ENCODE measurements at places on chromosomes 16 and 17.

DNA sequence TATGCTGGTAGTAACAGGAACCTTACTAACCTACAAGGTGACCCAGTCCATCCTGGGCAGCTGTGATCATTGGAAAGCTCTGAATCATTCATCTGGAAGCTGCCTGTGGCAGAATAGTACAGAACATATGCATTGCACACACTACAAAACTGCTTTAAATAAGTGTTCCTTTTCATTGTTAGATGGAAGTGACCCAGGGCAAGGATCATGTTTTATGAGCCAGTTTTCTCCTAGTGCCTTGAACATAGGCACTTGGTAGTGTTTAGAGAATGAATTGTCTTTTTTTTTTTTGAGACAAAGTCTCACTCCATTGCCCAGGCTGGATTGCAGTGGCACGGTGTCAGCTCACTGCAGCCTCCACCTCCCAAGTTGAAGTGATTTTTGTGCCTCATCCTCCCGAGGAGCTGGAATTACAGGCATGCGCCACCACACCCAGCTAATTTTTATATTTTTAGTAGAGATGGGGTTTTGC lies 55.4 kb downstream of the TENT4B start:
- no peak for DNase-seq

GRCh38 chr17:27845264-27846041 lies 45.1 kb upstream of the NOS2 start:
- DNase-seq, result no peak

DNA sequence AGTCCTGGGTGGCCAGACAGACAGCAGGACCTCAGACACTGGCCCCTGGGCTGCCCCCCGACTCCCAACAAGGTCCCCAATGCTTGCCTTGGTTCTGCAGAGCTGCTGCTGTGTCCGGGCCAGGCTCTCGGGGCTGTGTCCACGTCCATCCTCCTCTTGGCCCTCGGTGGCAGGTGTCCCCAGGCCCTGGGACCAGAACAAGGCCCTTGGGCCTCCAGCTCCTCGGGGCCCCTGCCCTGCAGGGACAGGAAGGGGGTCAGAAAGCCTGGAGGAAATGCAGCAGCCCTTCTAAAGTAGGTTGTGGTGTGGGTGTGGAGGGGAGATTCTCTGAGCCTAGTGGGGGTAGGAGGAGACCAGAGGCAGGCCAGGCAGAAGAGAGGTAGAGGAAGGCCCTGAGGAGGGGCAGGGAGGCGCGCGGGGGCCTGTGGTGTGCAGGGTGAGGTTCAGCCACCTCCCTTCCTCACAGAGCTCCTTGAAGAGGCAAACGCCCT lies 2.5 kb upstream of the AXIN1 start:
- DNase-seq, result no peak

- peak; percentile 70 for DNase-seq
Measured at GRCh38 chr17:43673516-43674323, 12.0 kb upstream of the MEOX1 start.

DNA sequence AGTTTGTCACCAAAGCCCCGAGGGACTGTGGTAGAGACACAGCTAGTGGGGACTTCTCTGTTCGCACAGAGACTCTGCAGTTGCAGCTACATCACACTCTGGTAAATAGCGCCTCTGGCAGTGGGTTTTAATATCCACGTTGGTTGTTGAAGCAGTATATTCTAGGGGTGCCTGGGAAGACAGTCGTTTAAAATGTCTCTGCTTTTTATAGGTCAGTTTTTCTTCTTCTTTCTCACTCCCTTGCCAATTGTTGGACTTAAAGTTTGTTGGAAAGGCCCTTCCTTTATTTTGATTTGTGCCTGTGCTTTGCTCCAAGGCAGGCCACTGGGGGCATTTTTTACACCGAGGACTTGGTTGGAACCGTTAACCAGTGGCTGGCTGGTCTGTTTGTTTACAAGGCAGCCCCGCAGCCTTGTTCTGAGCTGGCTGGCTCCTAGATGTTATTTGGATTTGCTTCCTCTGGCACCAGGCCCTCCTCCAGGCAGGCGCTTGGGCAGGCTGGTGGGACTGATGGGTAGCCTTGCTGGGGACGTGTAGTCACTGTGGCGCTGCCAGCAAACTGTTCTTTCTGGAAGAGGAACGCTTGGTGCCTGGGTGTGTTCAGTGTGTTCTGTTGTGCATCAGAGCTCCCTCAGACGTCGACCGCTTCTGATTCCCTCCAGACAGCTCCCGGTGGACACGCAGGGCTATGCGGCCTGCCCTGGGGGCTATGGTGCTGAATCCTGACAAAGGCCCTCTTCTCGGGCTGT lies 218.2 kb upstream of the CHMP6 start:
- no peak for DNase-seq

DNA sequence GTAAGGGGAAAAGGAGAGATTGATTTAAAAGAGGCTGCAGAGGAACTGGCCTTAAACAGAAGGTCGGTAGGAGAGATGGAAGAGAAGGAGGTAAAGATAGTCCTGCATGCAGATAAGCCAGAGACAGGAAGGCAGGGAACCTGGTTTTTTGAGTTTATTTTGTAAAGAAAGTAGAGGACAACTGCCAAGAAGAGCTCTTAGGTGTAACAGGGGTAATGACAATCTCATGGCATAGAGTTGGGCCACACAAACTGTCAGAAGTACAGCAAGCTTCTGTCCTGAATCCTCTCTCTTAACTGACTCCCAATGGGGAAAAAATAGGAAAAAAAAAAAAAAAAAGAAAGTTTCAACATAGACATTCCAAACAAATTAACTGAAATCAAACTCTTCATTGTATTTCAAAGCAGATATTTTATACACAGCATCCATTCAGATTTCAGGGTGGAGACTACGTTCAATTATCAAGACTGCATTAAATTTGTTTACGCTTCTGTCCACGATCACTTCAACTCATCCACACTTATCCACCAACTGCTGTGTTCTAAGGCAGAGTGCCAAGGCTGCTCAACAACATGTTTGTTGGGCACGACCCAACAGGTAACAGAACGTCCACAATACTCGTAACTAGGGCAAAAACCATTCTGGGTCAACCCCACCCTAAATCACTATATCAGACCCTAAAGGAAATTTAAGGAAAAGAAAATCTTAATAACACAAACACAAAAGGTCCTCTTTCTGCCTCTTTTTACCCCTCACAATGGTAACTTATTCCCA lies 34.9 kb downstream of the USP31 start:
- DNase-seq, result no peak

DNA sequence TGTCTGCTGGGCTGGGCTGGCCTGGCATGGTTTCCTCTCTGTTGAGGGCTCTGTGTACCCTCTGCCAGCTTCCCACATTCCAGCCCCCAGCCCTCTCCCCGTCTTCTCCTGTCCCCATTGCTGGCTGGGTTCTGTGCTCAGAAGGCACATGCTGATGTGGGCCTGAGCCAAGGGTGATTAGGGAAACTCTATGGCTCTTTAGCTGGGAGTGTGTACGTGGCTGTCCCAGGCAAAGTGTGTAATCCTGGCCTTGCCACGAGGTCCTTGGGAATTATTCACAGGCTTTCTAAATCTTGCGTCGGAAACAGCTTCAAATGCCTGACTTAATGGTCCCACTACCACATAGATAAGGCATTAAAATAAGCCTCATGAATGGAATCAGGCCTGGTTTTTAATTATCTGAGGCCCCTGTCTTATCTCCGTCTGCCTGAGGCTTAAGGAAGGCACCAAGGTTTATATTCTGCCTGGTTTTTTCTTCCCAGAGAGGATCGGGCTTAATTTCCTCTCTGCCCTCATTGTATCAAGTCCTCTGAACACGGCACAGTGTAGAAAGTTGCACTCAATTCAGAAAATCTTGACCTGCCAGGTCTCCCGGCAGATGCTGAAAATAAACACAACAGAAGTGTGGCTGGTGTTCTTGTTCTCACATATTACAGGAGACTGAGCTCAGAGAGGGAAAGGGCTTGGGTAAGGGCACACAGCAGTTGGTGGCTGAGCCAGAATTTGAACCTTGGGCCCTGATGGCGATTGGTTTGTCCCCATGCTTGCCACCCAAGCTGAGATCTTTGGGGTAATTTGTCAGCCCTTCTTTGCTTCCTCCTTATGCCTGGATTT lies 52.9 kb upstream of the LGALS9 start:
- no peak for DNase-seq

DNA sequence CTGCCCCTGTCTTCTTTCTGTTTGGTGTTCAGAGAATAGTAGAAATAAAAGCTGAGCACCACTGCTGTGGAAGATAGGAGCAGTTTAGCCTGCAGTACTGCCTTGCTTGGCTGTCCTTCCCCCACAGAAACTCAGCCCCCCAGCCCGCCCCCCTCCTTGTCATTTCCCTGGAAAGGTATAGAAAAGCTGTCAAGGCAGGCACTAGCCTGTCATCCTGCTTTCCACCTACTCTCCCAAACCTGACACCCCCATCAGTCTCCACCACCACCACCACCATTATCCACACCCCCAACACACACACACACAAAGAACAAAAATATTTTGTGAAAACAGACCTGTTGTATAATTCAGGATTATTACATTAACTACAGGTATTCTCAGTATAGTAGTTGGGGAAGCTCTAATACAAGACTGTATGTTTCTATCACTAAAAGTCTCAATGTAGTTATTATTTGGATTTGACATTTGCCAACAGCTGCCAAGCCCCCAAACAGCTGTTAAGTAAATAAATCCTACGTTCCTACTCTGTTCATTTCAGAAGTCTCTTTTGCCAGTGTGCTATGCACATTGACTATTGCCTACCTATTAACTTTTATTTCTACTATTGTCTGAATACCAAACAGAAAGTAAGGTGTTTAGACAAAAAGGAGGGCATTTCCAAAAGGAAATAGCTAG lies 128.8 kb downstream of the CYB561 start:
- no peak for DNase-seq

GRCh38 chr17:2346475-2346874 lies 9.2 kb downstream of the SGSM2 start:
- DNase-seq, result no peak

DNA sequence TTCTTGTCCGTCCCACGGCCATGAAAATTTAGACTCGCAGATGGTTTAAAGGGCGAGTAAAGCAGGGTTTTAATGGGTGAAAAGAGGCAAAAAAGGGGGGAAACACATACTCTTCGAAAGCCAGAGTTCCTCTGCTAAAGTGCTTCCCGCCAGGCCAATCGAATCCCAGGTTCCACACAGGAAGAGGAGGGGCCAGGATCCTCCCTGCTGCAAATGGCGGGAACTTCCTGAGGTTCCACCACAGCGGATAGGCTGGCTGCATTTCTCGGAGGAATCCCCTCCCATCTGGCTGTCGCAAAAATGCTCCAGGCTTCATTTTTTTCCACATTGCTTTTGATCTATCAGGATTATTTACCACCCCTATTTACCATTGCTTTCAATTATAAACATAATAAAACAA lies 670.1 kb upstream of the CA10 start:
- DNase-seq, result no peak

DNA sequence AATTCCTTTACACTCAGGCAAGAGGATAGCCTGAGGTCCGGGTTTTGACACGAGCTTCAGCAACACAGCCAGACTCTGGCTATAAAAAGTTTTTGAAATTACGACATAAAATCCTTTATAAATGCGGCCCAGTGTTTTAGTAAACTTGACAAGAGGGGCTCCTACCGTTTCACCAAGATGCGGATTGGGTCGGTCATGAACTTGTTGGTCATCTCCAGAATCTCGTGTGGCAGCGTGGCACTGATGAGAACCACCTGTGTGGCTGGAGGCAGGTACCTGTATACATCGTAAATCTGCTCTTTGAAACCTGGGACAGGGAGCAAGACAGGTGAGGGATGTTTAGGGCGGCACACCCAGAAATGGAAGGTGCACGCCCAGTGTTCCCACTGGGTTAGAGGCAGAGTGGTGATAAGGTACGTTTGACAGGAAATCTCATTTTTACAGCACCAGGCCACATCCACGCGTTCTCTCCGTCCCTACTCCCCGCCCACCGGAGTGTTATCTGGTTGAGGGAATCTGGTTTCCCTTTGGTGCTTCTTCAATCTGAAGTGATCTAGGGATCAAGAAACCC lies 8.0 kb downstream of the EIF4A3 start:
- DNase-seq, result no peak

GRCh38 chr16:18792836-18793433 lies 2.8 kb upstream of the RPS15A start:
- DNase-seq, result no peak

DNA sequence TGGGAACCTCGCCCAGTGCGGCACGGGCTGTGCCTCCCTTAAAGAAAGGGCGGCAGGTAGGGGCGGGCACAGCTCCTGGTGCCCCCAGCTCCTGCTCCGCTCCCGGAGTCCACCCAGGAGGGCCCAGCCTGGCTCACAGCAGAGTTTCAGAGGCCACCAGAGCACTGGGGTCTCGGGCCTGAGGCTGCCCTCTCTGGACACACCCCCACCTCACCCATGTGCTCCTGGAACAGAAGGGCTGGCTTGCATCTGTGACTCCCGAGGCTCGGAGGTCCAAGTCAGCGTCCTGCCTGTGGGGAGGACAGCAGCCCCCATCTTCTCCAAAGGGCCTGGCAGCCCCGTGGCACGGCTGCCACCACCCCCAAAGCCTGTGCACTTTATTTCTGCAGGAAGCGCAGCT lies 62.7 kb downstream of the RBFOX3 start:
- DNase-seq, result no peak

- DNase-seq, result no peak
Measured at GRCh38 chr17:13727441-13728171, 125.9 kb upstream of the HS3ST3A1 start.

- DNase-seq, result no peak
Measured at GRCh38 chr16:60641067-60641665, 1395.1 kb downstream of the CDH8 start.

DNA sequence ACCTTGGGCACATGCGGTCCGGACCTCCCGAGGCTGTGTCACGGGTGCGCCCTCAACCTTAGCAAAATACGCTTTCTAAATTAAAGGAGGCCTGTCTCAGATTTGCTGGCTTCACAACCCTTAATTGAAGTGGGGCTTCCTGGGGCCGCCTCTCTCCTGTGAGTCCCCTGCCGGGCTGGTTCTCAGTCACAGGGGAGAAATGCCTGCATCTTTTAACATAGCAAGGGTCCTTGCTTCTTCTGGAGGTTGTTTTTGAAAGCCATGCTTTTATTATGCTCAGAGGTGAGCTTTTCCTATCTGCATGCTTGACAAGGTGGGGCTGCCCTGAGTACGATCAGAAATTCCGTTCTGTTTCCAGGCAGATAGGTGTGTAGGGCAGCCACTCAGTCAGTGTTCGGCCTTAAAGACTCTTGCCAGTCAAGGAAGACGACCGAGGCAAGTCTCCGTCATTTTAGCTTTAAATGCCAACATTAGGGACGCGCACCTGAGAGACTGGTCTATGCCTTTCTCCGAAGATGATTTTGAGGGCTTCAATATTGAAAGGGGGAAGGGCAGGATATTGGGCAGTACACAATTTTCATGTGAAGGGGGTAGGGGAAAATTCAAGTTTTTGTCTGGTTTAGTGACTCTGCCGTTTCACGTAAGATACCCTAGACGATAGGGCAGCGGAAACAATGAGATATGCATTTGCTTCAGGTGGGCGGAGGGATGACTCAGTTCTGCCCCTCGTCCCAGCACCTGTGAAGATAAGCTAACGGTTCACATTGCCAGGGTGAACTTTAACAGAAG lies 5.5 kb upstream of the SLC7A5 start:
- peak; percentile 76 for DNase-seq

DNA sequence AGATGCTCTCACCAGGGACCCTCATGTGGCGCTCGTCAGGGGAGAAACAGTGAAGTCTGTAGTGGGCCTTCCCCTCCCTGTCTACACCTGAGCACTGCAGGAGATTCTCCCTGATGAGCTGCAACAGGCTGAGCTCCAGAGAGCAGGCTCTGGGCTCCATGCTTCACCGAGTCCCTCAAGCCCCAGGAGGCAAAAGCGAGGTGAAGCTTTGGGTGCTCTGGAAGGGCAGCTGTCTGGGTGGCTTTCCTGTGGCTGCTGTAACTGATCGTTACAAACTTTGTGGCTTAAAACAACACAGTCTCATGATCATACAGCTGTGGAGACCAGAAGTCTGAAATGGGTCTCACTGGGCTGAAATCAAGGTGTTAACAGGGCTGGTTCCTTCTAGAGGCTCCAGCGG lies 12.1 kb upstream of the CD300LD start:
- DNase-seq, result no peak
